Fibroblast of skin of back (primary cell): ENCODE measurements at places on chromosomes 13 and 19.

DNA sequence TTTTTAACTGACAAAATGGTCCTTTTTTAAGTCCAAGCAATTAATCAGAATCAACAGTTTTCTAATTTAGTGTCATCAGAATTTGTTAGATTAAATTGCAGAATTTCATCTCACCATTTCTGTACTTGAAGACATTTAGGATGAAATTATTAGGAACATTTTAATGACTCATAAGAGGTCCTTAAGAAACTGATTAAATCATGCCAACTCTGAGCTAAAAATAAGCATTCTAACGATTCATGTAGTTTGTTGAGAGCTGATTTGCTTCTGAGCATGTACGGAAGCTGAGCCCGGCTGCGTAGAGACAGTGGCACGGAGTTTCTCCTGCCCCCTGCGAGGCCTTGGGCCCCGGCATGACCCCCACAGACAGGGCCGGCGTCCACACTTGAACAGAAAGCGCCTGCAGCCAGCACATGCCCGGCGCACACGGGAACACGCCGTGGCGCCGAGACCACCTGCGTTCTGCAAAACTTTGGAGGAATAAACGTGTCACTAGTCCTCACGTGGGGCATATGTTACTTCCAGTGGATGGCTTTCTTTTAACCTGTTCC lies 89.7 kb upstream of the MCF2L start:
- DNase-seq, result no peak

DNA sequence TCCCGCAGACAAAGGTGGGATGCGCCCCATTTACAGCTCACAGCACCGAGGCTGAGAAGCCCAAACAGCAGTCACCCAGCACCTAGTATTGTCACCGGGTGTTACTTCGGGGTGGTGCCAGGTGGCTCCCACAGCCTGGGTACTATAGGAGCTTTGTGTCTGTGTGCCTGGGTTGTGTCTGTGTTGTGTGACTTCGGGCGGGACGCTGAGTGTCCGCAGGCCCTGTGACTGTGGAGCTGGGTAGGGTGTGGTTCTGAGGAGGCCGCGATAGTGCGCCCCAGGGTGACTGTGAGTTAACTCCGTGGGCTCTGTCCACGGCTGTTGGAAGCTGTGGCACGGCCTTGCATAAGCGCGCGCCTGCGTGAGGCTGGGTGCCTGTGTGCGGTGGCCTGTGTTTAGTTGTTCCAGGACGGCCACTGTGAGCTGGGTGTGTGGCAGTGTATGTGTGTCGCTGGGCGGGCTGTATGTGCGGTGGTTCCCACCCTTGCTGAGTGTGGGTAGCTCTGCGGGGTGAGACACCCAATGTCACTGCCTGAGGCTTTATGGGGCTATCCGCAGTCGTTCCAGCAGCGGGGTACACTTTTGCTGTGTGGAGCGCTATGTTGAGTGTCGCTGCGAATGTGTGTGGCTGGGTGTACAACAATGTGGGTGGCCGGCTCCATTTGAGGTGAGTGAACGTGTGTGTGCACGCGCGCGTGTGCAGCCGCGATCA lies 559 bp upstream of the SSBP4 start:
- peak; percentile 36 for DNase-seq

DNA sequence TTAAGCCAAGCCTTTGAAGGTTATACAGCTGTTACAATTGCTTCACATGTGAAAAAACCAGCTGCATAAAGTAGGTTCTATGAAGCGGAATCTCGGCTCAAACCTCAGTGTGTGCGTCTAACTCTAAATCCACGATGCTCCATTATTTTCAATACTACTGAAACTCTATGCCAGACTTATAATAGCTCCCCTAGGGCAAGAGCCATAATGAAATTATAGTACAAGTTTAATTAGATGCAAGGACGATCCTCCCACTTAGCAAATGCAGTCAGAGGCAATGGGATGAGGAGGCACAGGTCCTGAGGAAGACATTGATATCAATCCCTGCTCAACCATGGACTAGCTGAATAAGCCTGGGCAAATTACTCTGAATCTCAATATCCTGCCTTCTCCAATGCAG lies 31.1 kb downstream of the SLC7A1 start:
- DNase-seq, result no peak

GRCh38 chr19:2309734-2310362 lies 1.9 kb upstream of the LINGO3 start:
- DNase-seq, result peak; percentile 59

DNA sequence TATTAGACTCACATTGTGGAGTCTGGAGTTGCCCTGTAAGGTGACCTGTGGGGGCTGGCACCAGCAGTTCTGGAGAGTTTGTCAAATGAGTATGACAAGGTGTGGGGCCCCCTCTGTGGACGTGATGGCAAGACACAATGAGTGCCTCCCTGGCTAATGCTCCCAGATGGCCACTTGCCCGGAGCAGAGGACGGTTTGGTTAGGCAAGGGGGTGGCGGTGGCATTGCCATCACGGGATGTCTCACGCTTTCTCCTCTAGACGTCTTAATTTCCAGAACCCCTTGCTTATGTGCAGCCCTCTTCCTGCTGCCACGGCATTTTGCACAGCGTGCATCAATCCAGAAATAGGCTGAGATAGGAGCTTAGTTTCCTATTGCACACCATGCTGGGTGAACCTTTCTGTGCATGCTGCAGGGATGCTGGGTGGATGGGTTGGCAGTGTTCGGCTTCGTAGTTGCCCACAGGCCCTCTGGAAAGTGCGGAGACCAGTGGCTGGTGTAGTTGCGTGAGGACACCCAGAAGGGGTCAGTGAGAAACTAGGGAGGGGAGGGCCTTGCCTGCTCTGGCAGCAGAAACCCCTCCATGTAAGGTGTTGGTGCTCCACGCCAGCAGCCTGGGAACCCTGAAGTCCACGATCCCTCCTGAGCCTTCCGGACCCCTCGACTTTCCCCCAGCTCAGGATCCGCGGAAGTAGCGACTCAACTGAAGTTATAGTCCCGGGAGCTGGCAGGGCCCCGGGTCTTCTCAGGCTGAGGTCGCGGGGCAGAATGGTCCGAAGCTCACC lies 18.1 kb upstream of the LRP3 start:
- peak; percentile 41 for DNase-seq

DNA sequence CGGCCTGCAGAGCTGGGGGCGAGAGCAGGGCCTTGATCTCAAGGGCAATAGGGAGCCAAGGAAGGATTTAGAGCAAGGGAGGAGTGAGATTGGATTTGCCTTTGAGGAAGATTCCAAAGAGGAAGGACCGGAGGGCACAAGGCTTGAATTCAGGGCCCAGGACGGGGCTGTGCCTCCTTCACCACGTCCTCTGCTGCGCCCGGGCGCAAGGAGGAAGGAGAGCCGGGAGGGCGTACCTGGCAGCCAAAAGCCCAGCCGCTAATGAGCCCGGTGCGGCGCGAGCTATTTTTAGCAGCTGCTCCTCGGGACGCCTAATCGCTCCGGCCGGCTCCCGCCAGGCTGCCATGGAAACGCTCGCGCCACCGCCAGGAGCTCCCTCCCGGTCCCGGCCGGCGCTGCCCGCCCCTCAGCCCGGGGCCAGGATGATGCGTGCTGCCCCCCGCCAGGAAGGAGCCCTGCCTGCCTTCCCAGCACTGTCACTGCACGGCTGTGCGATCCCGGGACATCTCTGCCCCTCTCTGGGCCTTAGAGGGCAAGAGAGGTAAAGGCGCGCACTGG lies 31.3 kb downstream of the TINCR start:
- DNase-seq, result peak; percentile 58

GRCh38 chr13:53068585-53069520 lies 40.2 kb downstream of the OLFM4 start:
- DNase-seq, result no peak

- DNase-seq, result no peak
Observed at GRCh38 chr13:33099860-33100259, 83.6 kb downstream of the KL start.

DNA sequence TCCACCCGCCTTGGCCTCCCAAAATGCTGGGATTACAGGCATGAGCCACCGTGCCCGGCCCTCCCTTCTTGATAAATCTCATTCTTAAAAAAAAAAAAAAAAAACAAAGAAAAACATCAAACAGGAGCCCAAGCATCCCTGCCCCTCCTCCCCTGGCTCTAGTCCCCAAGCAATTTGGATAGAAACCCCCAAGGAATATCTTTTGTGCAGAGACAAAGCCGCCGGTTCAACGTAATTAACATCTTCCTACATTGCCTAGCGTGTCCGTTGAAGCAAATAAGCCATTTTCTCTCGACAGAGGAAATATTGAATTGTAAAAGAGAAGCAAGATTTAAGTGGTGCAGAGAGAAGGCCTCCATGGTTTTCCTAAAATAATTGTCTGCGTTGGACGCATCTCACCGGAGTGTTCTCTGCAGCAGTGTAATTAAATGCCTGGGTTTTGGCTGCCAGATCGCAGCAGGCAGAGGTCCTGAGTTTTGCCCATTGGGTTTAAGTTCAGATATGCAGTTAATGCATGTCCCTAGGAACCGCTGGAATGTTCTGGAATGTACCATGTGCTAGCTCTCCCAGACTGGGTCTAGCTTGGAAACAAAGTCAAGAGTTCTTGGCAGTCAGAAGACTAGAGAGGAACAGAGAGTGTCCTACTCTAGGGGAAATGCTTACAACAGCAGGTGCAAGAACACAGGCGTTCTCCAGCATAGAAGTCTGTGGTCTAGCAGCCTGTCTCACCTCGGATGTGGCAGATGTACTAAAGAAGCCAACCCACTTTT lies 30.8 kb downstream of the PIN1 start:
- no peak for DNase-seq

GRCh38 chr19:4405977-4406376 lies 3.5 kb downstream of the CHAF1A start:
- no peak for DNase-seq

DNA sequence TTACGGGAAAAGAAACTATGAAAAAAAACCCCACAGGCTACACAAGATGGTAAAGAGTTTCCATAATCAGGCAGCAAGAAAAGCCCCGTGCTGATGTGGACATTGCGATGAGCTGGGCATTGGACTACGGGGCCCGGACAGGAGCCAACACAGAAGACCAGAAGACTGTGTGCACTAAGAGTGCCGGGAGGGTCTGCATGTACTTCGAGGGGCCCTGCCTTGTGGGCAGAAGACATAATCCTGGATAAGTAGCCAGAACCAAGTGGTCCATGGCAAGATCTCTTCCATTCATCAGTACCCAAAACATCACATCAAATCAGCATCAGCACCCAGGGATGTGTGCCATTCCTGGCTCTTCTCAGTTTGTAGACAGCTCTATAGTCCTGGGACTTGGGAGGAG lies 317.8 kb downstream of the FGF9 start:
- no peak for DNase-seq

DNA sequence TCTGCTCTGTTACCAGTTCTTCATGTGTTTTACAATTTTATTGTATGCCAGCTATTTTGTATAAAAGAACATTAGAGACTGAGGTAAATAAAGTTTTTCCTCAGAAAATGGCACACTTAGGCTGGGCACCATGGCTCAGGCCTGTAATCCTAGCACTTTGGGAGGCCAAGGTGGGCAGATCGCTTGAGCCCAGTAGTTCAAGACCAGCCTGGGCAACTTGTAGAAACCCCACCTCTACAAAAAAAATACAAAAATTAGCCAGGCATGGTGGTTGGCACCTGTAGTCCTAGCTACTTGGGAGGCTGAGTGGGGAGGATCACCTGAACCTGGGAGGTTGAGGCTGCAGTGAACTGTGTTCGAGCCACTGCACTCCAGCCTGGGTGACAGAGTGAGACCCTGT lies 32.0 kb downstream of the CCDC8 start:
- DNase-seq, result no peak

DNA sequence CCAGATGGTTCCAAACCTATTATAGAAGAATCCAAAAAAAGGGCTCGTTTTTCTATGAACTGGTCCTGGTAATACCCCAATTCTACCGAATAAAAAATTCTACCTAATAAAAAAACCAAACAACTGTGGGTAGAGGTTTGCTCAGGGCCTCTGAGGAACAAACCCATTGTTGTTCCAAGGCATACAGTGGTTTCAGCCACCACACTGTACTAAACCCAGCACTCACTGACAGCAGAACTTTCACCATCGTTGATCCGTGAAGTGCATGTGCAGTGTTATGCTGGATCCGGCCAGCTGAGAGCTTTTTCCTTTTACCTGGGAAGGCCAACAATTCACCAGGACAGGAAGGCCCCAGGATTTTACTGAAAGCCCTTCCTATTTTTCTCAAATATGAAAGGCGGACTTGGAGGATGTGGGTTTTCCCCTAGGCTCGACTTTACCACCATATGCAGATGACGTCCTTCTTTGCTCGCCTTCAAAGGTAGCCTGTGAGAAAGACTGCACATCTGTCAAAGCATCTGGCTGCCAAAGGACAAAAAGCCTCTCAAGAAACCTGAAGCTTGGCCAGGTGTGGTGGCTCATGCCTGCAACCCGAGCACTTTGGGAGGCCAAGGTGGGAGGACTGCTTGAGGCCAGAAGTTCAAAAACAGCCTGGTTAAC lies 7.2 kb upstream of the PABPC3 start:
- no peak for DNase-seq

- DNase-seq, result no peak
Observed at GRCh38 chr19:57974434-57974833, at the start of gene C19orf18. Gene C19orf18 (minus strand): TSS chr19:57974534. CDS start chr19:57974432, 102 bp downstream.

DNA sequence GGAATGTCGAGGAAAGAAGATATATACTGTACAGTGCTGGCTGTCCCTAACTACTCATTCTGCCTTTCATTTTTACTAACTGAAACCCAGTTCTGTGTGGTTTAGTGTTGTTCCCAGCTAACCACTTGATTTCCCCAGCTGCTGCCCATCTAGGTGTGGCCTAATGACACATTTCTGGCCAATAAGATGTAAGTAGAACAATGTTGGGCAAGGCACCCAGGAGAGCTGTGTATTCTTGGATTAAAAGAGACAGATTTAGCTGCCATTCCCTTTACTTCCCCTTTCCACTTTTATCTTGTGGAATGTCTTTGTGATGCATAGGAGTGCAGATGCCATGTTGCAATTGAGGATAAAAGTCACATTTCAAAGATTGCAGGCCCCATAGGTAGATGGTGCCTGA lies 28.3 kb upstream of the PCDH9 start:
- DNase-seq, result no peak

- no peak for DNase-seq
Observed at GRCh38 chr13:101536079-101536478, 83.6 kb downstream of the ITGBL1 start.

DNA sequence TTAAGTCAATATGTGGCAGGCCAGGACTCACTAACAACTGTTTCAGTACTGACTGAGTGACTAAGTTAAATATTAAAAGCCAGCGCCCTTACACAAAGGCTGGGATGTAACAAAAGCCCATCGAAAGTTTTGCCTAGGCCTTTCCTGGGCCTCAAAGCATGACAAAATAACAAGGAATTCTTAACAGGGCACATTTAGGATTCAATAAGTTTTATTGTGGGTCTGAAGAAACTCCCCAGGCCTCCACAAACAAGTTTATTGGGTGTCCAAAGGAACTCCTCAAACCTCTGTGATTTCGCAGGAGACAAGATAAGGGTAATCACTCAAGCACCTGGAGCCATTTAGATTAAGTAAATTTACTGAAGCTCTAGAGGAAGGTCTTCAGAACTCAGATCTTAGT lies 130.7 kb upstream of the SGCG start:
- no peak for DNase-seq

GRCh38 chr13:64075543-64076271 lies 2660.1 kb upstream of the PCDH20 start:
- no peak for DNase-seq

GRCh38 chr13:33058776-33059327 lies 42.6 kb downstream of the KL start:
- no peak for DNase-seq
